ENCODE measurements at places on chromosomes 12 and 14. TPM values are rescaled to one million over a fixed set of nuclear protein-coding genes. Genes with fewer than 3 reads are reported as not detected.

The CFAP54 gene
- total RNA-seq, result 1.3 TPM

The HOMEZ gene
- 9.3 TPM for total RNA-seq

The PMCH gene
- total RNA-seq, result not detected

The NPFF gene
- total RNA-seq, result not detected

The IRAK3 gene
- 1.0 TPM for total RNA-seq

The PRB2 gene
- total RNA-seq, result not detected

The KRT78 gene
- total RNA-seq, result not detected

The CCDC177 gene
- 0.02 TPM for total RNA-seq

The RAB21 gene
- 50.6 TPM for total RNA-seq

The NR1H4 gene
- total RNA-seq, result not detected

Data from A549 treated with GW870086 at 1 μM for 4 hours (cell line).